Tibial artery (tissue), 4 donors: ENCODE measurements at places on chromosomes 3 and 15.

GRCh38 chr3:7621046-7621630 lies 760.2 kb downstream of the GRM7 start:
- no peak for DNase-seq
- H3K4me3 ChIP-seq = no peak overlapping the region
- no peaks in the 10 kb centered on the region for H3K4me1 ChIP-seq
- no peaks in the 10 kb centered on the region for H3K27me3 ChIP-seq
- no peak overlapping the region for H3K27ac ChIP-seq
- H3K36me3 ChIP-seq = no peaks in the 10 kb centered on the region

GRCh38 chr3:38059591-38059990 lies 20.6 kb downstream of the DLEC1 start:
- H3K27ac ChIP-seq = no peak overlapping the region
- H3K27me3 ChIP-seq = no peaks in the 10 kb centered on the region
- no peaks in the 10 kb centered on the region for H3K36me3 ChIP-seq
- no peaks in the 10 kb centered on the region for H3K4me1 ChIP-seq

- no peaks in the 10 kb centered on the region for H3K27me3 ChIP-seq
- H3K36me3 ChIP-seq = no peaks in the 10 kb centered on the region
- no peak overlapping the region for H3K4me3 ChIP-seq
- no peak overlapping the region for H3K27ac ChIP-seq
- H3K4me1 ChIP-seq = no peaks in the 10 kb centered on the region
- DNase-seq = no peak
These were observed 43.4 kb downstream of the APBA2 start for GRCh38 chr15:28929200-28929599.

DNA sequence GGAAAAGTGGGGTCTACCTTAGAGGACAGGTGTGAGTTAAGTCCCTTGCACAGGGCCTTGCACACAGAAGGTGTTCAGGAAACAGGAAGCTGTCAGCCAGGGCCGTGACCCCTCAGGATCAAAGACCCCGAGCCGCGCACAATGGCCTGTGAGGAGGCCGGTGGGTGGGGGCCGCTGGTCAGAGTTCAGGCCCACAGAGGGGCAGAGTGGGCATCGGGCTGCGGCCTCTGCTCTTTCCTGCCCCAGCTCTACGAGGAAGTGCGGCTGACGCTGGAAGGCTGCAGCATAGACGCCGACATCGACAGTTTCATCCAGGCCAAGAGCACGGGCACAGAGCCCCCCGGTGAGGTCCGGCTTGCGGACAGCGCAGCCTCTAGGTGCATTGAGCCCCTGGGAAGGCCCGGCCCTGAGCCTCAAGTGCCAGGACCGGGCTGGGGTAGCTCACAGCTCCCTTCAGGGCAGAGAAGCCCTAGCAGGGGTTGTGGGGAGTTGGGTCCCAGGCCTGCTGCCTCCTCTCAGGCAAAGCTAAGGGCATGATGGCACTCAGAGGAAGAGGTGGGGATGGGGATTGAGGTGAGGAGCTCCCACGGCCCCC lies 37.2 kb downstream of the PSTPIP1 start:
- H3K4me3 ChIP-seq = no peak overlapping the region
- no peaks in the 10 kb centered on the region for H3K27me3 ChIP-seq
- H3K36me3 ChIP-seq = peaks cover 4% of the 10 kb centered on the region
- H3K27ac ChIP-seq = no peak overlapping the region

DNA sequence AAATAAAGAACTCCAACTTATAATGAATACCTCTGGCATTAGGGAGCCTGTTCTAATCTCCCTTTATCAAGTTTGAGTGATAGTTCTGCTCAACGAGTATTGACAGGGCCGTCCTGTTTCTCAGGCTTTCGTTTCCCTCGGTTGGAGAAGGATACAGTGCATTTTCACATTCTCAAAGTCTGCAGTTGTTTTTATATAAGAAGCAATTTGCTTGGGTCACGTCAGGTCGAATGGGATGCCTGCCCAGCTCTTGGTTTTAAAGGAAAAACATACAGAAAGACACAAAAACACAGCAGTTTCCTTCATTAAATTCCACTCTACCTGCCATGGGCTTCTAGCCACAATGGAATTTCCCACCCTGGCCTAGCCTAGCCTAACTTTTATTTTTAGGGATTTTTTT lies 366.3 kb downstream of the TIGIT start:
- no peaks in the 10 kb centered on the region for H3K27me3 ChIP-seq
- H3K27ac ChIP-seq = peak overlapping the region; percentile 43
- no peak for DNase-seq
- H3K36me3 ChIP-seq = no peaks in the 10 kb centered on the region

DNA sequence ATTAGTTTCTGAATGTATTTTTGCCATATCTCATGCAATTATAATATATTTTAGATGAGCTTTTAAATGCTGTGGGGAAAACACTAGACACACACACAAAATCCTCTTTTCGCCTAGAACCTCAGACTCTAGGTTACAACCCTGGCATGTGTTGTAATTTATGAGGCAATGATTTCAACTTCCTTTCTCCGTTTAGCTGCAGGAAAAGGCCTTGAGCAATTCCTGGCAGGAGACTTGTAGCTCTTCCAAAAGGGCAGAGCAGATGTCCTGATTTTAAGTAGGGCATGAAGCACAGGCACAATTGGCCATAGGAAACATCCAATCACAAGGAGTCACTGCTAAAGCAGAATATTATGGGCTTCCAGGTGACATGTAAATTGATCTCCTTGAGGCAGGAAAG lies 82.0 kb downstream of the GPR156 start:
- no peak overlapping the region for H3K27ac ChIP-seq
- no peak for DNase-seq
- no peaks in the 10 kb centered on the region for H3K27me3 ChIP-seq
- peaks cover 2% of the 10 kb centered on the region for H3K4me1 ChIP-seq

- H3K36me3 ChIP-seq = no peaks in the 10 kb centered on the region
- H3K4me3 ChIP-seq = no peak overlapping the region
- H3K27me3 ChIP-seq = no peaks in the 10 kb centered on the region
- no peak for DNase-seq
- H3K27ac ChIP-seq = no peak overlapping the region
These were observed 26.1 kb downstream of the TSC22D2 start for GRCh38 chr3:150434234-150434633.

- no peak overlapping the region for H3K27ac ChIP-seq
- no peaks in the 10 kb centered on the region for H3K36me3 ChIP-seq
- no peak overlapping the region for H3K4me3 ChIP-seq
- H3K4me1 ChIP-seq = no peaks in the 10 kb centered on the region
These were observed 163.2 kb downstream of the WNT7A start for GRCh38 chr3:13716540-13717221.

DNA sequence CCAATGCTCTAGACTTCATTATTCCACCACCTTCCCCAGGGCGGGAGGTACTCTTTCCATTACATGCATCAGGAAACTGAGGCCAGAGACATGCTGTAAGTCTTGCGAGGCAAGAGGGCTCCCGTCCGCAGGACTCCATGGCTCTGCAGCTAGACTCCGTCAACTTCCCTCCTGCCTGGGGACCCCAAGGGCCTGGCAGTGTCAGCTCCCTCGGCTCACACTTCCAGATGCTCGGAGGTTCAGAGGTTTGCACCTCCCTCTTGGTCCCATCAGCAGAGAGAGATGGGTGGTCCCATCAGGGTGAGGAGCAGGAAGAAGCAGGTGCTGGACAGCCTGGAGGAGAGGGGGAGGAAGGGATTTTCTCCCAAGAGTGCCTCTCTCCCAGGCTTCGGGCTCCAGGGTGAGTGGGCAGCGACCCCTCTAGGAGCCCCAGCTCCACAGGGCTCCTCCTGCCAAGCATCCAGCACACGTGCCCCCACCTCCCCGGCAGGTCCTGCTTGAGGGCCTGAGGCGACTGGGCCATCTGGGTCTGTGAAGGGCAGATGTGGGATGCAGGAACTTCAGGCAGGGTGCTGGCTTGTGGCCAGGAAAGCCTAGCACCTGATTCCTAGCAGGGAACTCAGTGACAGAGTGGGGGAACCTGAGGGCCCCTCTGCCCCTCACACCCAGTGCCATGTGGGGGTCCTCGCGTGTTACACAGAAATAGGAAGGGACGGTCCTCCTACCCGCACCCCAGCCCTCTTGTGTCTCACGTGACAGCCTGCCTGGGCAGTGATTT lies 9.3 kb downstream of the PAK6 start:
- no peak overlapping the region for H3K27ac ChIP-seq
- no peaks in the 10 kb centered on the region for H3K27me3 ChIP-seq
- no peak overlapping the region for H3K4me3 ChIP-seq
- no peaks in the 10 kb centered on the region for H3K36me3 ChIP-seq
- peak; percentile 18 for DNase-seq

- DNase-seq = no peak
- H3K27me3 ChIP-seq = no peaks in the 10 kb centered on the region
- H3K4me3 ChIP-seq = no peak within 1 kb of the TSS
- H3K27ac ChIP-seq = no peak within 1 kb of the TSS
These were observed at the start of gene ST8SIA2 for GRCh38 chr15:92393071-92393979. ST8SIA2 (plus strand) TSS chr15:92393881; CDS start chr15:92394065, 184 bp downstream.

- H3K27ac ChIP-seq = no peak overlapping the region
- DNase-seq = no peak
- no peaks in the 10 kb centered on the region for H3K27me3 ChIP-seq
- H3K36me3 ChIP-seq = no peaks in the 10 kb centered on the region
These were observed 326.5 kb downstream of the ZIC1 start for GRCh38 chr3:147735616-147736015.

DNA sequence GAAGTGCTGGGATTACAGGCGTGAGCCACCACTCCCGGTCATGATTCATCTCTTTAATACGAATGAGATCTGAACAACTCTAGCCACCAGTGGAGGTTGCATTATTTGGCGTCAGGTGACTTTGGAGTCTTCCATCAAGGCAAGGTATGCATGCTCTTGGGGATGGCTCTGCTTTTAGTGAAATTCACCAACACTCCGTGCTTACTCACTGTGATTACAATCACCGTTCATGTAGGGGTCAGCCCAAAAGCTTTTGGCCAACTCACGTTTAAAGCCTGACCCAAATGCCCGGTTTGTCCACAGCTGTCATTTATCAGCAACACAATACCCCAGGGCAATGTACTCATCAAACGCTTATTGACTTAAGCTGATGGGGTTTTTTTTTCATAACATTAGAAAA lies 155.4 kb downstream of the PDZRN3 start:
- no peak overlapping the region for H3K27ac ChIP-seq
- no peaks in the 10 kb centered on the region for H3K4me1 ChIP-seq
- H3K4me3 ChIP-seq = no peak overlapping the region

- no peak for DNase-seq
- H3K27ac ChIP-seq = no peak overlapping the region
- H3K27me3 ChIP-seq = no peaks in the 10 kb centered on the region
- H3K36me3 ChIP-seq = peaks cover 3% of the 10 kb centered on the region
- no peaks in the 10 kb centered on the region for H3K4me1 ChIP-seq
These were observed 22.7 kb upstream of the NIPA2 start for GRCh38 chr15:22815766-22816165.

GRCh38 chr3:20637729-20638128 lies 451.7 kb upstream of the SGO1 start:
- no peak for DNase-seq
- no peaks in the 10 kb centered on the region for H3K27me3 ChIP-seq
- no peak overlapping the region for H3K4me3 ChIP-seq
- H3K36me3 ChIP-seq = no peaks in the 10 kb centered on the region

- no peak overlapping the region for H3K27ac ChIP-seq
- H3K36me3 ChIP-seq = no peaks in the 10 kb centered on the region
- H3K4me3 ChIP-seq = no peak overlapping the region
- DNase-seq = no peak
- H3K4me1 ChIP-seq = no peaks in the 10 kb centered on the region
These were observed 84.1 kb downstream of the CHL1 start for GRCh38 chr3:280681-281080.

DNA sequence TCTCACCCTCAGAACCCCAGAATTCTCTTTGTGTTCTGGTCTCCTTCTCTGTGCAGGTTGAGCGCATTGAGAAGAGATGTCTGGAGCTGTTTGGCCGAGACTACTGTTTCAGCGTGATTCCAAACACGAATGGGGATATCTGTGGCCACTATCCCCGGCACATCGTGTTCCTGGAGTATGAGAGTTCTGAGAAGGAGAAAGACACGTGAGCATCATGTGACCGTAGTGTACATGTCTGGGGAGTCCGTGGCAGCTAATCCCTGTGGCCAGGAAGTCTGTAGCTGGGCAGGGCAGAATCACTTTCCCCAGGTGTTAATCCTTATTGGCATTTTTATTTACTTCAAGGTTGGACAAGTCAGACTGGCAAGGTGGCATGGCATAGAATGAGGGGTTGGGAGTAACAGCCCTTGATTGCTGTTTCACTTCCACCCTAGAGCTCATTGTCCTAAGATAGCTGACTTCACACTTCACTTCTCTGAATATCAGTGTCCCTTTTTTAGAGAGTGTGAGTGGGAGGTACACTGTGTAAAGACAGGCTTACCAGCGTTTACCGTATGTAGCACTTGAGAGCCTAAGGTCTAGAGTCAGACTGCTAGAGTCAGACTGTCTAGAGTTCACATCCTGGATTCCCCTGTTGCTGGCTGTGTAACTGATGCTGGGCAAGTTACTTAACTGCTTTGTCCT lies 4.4 kb downstream of the MTMR14 start:
- DNase-seq = no peak
- H3K27me3 ChIP-seq = no peaks in the 10 kb centered on the region
- peaks cover 14% of the 10 kb centered on the region for H3K4me1 ChIP-seq
- no peak overlapping the region for H3K4me3 ChIP-seq

- H3K27me3 ChIP-seq = no peaks in the 10 kb centered on the region
- H3K27ac ChIP-seq = no peak overlapping the region
- DNase-seq = no peak
- no peaks in the 10 kb centered on the region for H3K4me1 ChIP-seq
These were observed 74.5 kb downstream of the TMEM108 start for GRCh38 chr3:133112666-133113065.

- peak overlapping the region; percentile 99 for H3K4me3 ChIP-seq
- peak overlapping the region; percentile 100 for H3K27ac ChIP-seq
- H3K36me3 ChIP-seq = peaks cover 44% of the 10 kb centered on the region
- no peak for DNase-seq
- peaks cover 70% of the 10 kb centered on the region for H3K4me1 ChIP-seq
- H3K27me3 ChIP-seq = no peaks in the 10 kb centered on the region
These were observed 2.9 kb downstream of the CCNL1 start for GRCh38 chr3:157156837-157157635.

DNA sequence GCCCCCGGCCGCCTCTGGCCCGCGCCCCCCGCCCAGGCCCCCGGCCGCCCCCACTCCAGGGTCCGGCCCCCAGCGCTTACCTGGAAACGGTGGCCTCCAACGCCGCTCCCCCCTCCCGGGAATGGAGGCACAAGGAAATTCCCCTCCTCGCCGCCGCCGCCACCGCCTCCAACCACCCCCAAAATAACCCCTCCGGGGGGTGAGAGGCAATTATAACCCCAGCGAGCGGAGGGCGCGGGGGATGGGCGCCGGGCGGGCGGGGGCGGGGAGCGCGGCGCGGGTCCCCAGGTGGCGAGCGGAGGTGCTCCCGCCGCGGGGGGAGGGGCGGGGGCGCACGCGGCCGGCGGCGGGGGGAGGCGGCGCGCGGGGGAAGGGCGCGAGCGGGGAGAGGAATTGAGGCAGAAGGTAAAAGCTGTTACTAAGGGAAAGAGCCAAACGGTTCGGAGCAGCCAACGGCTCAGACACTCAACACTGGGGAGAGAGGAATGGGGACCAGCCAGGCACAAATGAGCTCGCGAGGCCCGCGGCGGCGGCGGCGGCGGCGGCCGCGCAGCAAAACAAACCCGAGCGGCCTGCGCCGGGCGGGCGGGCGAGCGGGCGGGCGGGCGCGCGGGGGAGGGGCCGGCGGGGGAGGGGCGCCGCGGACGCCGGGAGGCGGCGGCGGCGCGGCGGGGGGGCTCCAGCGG lies at the start of gene TBL1XR1:
TBL1XR1 (minus strand) TSS at position 442 of the 686 bp plus-strand sequence. CDS start 132,505 bp downstream, outside the sequence.
- peak within 1 kb of the TSS; percentile 99 for H3K27ac ChIP-seq
- peak; percentile 92 for DNase-seq
- H3K4me1 ChIP-seq = no peaks in the 10 kb centered on the region
- H3K4me3 ChIP-seq = peak within 1 kb of the TSS; percentile 81
- no peaks in the 10 kb centered on the region for H3K36me3 ChIP-seq
- H3K27me3 ChIP-seq = no peaks in the 10 kb centered on the region

GRCh38 chr3:162170581-162170980 lies 674.0 kb downstream of the OTOL1 start:
- H3K36me3 ChIP-seq = no peaks in the 10 kb centered on the region
- no peaks in the 10 kb centered on the region for H3K27me3 ChIP-seq
- no peak overlapping the region for H3K4me3 ChIP-seq
